ENCODE measurements at places on chromosomes 3 and 15.

DNA sequence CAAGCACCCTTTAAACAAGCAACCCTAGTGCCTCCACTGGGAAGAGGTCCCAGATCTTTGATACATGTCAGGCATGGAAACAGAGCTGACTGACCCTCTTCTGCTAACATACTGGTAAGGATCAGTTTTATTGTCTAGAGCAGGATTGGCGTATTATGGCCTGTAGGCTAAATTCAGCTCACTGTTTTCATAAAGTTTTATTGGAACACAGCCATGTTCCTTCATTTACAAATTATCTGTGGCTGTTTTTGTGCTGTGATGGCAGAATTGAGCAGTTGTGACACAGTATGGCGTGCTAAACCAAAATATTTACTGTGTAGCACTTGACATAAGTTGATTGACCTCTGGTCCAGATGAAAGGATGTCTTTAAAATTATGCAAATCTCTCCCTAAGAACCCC lies 45.0 kb downstream of the WDR76 start:
- DNase-seq = no peak

GRCh38 chr3:189803254-189803653 lies 172.1 kb downstream of the TP63 start:
- DNase-seq = no peak

- no peak for DNase-seq
Measured at GRCh38 chr3:99865321-99865720, 47.7 kb downstream of the CMSS1 start.

- DNase-seq = no peak
Measured at GRCh38 chr3:99875581-99875928, 57.9 kb downstream of the CMSS1 start.

All from stomach (tissue), 19 donors.